BJ (cell line): ENCODE measurements at places on chromosomes 4 and X. TPM values are rescaled to one million over a fixed set of nuclear protein-coding genes. Genes with fewer than 3 reads are reported as not detected.

DNA sequence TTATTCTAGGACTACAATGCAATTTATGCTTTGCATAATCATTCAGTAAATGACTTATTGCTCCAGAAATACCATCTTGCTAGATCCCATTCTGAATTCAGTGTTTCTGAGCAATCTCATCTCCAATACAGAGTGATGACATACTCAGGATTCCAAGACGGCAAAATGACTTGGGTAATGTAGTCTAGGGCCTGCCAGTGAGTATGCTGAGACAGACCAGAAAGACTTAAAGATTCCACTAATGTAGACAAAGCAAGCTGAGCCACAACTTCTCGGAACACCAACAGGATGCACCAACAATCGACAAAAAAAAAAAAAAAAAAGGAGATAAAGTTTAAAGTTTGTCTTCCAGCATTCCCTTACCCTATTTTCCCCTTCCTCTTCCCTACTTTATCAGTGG, 919 bp upstream of the SEC24B start:
- DNase-seq = no peak

- no peak for DNase-seq
These were observed 18.3 kb downstream of the GAB3 start for GRCh38 chrX:154732421-154733065.

DNA sequence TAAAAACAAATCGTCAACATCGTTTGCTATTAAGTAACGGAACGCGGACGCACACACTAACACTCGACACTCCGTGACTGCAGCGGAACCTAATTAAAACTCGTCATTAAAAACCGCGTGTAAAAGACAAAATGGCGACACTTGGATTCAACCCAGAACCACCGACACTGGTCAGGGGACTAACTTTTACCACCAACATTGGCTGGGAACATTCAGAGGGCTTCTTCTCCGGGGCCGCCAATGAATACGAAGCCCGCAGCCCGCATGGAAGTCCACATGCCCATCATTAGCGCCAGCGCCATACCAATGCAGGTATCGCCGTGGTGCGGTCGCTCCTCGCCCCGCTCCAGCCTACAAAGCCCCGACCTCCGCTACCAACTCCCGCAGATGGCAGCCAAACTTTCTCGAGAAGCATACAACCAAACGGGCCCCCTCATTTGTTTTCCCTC, 498 bp downstream of the RBMX start:
- DNase-seq = no peak

PAGE5 gene
- not detected in 2 replicates for polyA plus RNA-seq
